ENCODE measurements at places on chromosomes 16 and 17.

DNA sequence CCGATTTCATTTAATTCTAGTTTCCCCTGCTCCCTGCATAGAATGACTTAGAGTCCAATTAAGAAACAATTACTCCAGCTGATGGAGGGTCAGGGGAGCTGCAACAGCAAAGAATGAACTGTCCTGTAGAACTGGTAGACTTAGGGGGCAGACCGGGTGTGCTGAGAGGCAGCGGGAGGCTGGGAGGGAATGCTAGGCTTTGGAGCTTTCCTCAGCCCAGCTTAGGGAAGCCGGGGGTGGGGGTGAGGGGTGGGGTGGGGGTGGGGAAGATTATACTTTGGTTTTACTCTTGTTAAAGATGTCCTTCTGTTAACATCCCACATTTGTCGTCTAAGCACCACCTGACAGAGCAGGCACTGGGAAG is 458.6 kb upstream of the ASIC2 start:
- no peak for DNase-seq

DNA sequence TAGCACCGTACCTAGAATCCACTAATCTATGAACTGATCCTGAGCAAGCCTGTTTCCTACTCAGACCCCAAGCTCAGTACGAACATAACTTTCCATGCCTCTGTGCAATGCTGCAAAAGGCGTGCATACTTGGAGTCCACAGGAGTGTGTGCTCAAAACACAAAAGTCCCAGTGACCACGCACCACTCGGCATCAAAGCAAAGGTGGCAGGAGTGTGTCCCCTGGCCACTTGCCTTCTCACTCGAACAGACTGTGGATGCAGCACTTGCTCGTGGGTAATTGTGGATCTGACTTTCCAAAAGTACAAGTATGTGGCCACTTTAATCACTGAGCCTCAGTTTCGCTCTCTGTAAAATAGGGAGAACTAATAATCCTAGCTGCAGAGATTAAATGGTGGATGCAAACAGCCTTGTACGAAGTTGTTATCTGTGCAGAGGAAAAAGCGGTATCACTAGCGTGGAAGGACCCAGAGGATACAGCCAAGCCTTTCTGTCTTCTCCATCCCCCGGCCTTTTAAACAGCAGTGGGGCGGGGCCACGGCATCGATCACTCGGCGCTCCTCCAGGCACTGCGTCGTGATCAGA is 311 bp upstream of the KDM8 start:
- peak; percentile 88 for DNase-seq

DNA sequence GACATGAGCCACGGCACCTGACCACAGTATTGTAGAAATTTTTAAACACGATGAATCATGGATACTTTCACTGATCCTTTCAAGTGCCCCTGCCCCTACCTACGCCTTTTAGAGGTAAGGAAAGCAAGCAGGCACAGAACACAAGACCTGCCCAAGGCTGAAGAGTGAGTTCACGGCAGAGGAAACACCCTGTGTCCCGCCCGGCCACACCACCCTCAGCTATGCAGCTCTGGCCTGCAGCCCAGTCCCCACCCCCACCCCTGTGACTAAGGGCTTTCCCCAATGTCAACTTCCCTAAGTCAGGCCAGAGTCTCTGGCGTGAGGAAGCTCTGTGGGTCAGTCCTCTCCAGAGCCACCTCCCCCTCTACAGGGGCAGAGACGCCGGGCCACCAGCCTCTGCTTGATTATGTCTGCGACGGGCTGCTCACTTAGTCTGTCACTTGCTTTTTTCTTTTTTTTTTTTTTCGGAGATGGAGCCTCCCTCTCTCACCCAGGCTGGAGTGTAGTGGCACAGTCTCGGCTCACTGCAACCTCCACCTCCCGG is 8.4 kb downstream of the SLC16A5 start:
- DNase-seq = no peak

DNA sequence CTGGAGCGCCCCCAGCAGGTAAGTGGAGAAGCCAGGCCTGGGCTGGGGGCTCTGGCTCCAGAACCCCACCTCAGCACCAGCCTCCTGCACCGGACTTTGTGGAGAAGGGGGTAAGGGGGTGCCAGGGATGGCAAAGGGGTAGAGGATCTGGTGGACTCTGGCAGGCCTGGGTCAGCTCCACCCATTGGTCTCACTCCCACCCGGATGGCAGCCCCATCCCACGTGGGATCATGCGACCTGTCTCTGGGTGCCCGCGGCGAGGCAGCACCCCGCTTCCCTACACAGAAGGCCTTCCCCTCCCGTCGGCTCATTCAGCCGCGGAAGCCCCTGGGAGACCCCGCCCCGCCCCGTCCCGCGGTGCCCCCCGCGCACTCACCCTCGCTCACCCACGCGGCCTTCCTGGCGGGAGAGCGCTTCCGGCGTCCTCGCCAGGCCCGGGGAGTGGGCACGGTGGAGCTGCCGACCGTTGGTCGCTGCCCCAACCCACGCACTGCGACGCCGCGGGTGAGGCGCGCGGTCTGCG is 498 bp upstream of the PLEKHG4 start:
- peak; percentile 39 for DNase-seq

DNA sequence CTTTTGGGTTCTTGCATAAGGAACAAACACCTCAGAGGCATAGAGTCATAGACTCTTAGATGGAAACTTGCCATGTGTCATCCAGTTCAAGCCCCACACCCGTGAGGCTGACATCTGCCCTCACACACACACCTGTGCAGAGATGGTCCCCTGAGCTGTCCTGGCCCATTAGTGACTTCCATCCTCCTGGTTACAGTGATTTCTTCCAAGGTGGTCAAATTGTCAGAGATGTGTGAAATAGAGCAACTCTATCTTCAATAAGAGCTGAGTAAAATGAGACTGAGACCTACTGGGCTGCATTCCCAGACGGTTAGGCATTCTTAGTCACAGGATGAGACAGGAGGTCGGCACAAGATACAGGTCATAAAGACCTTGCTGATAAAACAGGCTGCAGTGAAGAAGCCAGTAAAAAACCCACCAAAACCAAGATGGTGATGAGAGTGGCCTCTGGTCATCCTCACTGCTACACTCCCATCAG is 342.2 kb upstream of the TNRC6C start:
- no peak for DNase-seq

DNA sequence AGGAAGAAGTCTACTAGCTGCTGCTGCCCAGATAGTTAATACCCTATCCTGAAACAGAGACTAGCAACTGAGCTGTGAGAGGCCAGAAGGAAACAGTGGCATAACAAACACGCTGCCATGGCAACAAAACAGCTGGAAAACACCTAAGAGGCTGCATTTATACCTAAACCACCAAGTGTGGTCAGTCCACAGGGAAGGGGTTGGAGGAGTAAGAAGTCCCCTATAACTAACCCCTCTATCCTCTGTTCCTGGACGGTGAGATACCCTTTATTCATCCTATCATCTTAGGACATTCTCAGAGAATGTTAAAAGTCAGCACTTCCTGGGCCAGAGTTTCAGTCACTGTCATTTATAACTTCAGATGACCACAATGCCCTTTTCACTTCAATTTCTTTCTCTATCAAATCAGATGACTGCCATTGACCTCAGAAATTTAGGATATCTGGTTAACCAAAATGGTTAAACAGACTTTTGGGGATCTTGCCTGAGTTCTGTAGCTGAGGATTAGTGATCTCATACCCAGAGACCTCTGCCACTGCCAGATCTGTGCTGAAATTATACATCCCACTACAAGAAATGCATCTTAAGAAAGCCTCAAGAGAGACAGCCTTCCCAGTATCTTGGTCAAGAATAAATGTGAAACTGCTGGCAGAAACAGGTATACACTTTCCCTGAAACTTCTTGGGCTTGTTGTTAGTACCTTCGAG is 36.2 kb downstream of the STH start:
- no peak for DNase-seq

DNA sequence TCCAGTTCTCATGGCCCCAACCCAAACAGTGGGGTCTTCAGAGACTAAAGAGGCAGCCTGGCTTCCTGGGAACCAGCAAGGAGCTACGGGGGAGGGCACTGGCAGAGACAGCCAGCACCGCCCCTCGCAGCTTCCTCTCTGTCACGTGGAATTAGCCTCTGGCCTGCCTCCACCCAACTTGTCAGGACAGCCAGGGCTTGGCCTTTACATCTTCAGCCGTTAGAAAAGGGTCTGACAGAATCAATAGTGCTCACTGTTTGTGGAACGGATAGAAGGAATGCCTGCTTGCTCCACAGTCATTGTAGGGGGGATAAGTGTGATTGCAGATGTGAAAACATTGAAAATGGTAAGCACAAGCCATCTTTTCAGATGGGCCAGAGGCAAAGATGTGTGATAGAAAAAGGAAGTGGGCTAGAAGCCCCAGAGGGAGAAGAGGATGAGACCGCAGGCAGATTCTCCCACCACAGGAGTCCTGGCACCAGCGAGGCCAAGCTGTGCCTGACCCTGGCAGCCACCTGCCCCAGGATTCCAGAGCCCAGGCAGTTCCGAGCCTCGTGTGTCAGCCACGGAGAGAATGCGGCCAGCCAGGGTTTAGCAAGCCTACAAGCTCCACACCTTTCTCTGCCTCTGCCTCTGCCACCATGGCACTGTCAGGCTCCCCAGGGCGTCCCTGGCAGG is 18.6 kb downstream of the GRIN2C start:
- no peak for DNase-seq

DNA sequence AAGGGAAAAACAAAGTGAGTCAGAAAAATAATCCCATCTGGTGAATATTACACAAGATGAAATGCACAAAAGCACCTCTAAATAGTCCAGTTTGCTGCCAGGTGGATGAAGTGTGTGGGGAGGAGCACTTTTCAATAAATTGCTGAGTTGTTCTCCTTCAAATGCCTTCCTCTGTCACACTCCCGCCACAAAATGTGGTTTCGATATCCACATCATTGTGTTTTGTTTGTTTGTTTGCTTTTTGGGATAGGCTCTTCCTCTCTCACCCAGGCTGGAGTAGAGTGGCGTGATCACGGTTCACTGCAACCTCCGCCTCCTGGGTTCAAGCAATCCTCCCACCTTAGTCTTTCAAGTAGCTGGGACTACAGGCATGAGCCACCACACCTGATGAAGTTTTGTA is 24.6 kb upstream of the SHISA9 start:
- no peak for DNase-seq

- no peak for DNase-seq
These were observed 123.0 kb downstream of the KCNJ2 start for GRCh38 chr17:70292366-70292765.

- no peak for DNase-seq
These were observed 8.3 kb downstream of the BAIAP3 start for GRCh38 chr16:1341495-1342420.

GRCh38 chr17:62751060-62751691 is 56.9 kb downstream of the MARCHF10 start:
- DNase-seq = no peak

DNA sequence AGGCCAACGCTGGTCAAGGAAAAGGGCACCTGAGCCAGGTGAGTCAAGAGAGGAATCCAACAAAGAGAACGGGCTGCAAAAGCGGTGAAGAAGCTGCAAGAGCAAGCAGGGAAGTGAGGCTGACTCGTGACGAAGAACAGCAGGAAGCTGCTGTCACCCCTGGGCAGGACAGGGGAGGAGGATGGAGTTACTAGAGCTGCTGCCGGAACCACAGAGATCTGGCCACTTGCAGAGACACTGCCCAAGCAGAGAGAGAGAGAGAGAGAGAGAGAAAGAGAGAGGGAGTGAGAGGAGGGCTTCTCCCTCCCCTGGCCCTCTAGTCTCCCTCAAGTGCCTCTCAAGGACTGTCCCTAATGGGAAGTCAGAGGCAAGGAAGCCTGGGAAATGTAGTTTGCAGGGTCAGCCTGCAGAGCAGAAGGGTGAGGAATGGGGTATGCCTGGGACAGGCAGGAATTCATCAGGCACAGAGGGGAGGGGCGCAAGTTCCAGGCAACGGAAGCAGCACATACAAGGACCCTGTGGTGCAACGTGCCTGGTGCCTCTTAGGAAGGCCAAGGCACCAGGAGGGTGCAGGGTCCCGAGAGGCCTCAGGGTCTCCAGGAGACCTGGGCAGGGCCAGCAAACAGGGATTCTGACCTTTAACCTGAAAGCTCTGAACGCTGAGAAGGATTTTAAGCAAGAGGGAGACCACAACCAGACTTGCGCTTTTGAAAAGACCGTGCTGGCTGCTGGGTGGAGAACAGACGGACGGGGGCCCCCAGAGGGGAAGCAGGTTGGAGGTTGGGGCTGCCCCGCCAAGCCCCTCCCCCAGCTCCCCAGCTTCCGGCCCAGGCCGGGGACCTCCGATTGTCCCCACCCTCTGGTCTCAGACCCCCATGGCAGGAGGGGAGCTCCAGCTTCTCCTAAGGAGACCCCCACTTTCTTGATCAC is 45.8 kb upstream of the CIBAR2 start:
- DNase-seq = no peak

DNA sequence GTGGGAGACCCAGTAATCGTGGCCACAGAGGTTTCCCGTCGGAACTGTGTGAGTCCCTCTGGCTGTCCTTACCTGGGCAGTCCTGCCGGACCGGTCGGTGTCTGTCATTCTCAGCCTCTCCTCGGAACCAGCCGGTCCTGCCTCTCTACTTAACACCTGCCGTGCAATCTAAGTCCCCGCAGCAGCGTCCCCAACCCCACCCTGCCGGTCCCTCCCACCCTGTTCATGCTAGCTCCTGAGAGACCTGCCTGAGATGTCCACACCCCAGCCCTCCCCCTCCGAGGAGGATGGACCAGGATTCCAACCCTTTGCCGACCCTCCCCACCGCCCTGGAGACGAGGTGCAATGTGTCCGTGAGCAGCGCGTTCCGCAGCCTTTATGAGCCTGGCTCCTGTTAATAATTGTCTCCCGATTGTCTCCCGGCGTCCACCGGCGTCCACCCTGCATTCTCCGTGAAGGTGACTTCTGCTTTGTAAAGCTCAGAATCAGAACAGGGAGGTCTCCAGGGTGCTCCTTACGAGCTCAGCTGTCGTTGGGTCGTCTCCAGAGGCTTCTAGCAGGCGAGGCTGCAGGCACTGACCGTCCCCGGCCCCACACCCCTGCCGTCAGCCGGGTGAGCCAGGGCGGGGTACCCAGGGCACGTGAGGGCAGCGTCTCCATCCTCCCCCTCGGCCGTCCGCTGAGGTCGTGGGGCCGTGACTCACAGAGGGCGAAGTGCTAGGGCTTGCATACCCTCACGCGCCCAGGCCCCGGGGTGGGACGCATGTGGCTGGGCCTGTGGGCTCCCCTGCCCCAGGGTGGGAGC is 10.1 kb downstream of the METRNL start:
- DNase-seq = no peak

GRCh38 chr17:77727037-77727615 is 231.4 kb upstream of the TNRC6C start:
- DNase-seq = no peak

DNA sequence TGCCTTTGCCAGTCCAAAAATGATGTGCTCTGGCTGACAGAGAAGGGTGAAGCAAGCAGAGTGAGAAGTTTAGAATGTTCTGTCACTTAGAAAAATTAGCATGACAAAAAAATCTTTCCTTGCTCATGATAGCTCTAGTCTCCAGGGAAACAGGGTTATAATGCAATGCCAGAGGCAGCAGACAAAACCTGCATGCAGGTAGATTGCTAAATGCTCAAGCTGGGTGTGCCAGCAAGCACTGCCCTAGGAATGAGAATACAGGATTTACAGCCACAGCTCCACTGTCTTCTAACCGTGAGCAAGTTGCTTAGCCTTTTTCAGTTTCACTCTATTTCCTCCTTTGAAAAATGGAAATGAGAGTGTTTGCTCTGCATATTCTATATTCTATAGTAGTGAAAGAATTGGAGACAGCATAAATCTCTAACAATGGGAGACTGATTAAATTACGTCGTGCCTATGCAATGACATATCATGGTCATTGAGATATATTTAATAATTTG is 516.6 kb upstream of the C16orf82 start:
- no peak for DNase-seq
